ENCODE measurements at places on chromosomes 1 and 21.

GRCh38 chr1:230100932-230101331, 33.9 kb downstream of the GALNT2 start:
- DNase-seq: no peak

DNA sequence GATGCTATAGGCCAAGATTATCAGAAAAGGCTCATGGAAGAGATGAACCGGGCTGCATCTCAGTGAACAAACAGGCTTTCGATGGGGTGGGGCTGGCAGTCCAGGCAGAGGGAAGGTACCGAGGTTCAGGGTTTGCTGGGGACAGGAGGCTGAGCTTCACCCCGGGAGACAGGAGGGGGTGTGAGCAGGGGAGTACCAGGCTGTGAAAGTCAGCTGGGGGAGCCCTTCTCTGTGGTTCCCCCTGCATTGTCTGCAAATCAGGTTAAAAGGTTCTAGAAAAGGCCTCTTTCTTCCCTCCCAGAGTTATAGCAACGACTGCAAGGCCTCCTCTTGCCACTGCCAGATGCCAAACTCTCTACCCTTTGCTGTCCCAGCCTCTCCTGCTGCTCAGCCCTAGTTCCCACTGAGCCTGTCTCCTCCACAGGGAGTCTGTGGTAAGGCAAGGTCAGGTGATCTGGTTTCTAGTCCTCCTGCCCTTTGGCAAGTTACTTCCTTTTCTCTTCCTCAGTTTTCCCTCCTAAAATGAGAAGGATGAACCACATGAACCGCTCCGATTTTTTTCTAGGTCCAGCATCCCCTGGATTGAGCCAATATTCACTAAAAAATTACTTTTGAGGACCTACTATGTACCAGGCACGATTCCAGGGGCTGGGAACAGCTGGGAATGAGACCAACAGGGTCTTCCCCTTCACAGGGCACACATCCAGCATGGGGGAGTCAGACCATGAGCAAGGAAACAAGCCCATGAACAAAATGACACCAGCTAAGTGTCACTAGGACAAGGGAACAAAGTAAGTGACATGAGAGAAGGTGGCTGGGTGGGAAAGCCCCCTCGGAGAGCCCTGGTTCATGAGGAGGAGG, 7.2 kb downstream of the LAD1 start:
- DNase-seq: no peak

DNA sequence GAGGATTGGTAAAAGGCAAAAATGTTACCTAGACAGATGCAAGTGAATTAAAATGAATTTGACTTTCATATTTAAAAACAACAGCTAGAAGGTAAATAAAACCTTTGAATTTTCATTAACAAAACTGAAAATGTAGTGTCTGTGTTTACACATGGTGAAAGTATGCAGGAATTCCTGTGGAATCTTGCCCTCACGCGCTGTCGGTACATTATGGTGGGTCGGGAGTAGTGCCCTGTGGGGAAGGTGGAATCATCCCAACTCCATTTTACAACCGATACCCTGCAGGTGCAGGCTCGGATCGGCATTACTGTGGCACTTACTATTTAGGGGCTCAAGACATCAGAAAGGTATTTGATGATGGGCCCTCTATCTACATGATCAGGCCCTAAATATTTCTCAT, 197.2 kb upstream of the MAP1LC3C start:
- DNase-seq: no peak

DNA sequence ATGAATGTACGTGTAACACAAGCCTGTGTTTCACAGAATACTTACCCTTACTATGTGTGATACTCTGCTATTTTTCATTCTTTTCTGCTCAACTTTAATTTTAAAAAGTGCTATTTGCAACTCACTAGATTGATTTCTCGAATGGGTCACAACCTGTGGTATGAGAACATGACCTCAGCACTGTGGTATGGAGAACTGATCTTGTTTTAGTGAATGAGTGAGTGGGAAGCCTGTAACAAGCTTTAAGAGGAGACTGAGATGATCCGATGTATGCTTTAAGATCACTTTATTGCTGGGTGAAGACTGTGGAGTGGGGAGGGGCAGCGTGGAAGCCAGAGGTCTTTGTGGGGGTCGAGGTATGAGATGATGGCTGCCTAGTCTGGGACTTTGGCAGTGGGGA, 21.6 kb downstream of the MECR start:
- DNase-seq: no peak

GRCh38 chr1:121444096-121444495, 259.3 kb downstream of the SRGAP2C start:
- DNase-seq: no peak

- DNase-seq: peak; percentile 70
These were observed 29.4 kb downstream of the VAV3 start for GRCh38 chr1:107935396-107936064.

DNA sequence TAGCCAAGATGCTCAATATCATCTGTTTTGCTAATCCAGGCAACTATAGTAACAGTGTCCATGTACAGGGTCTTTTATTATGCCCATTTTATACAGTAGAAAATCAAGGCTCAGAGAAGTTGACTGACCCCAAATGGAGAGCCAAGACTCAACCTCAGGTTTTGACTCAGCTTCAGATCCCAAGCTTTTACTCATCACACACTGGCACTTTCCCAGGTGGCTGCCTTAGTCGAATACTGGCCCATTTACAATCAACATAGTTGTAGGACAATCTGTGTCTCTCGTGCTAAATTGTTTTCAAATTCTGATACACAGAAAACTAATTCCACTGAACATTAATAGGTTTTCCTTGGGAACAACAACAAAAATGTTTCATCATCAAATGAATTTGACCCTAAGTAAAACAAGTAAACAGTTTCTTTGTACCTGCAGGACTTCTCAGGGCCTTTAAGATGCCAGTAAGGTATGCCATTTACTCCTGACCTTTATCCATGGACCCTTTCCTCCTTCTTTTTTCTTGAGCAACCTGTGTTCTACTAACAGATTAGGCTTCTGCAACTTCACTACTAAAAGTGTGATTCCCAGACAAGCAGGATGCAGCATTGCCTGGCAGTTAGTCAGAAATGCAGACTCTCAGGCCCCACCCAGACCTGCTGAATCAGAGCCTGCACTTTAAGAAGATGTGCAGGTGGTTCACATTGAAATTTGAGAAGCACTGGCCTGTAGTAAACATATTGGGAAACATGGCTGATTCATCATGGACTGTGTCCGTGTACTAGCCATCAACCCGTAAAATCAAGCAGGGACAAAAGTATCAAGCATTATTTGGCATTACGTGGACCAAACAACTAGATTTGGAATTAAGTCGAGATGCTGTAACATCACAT, 128.8 kb downstream of the RRAGC start:
- no peak for DNase-seq

DNA sequence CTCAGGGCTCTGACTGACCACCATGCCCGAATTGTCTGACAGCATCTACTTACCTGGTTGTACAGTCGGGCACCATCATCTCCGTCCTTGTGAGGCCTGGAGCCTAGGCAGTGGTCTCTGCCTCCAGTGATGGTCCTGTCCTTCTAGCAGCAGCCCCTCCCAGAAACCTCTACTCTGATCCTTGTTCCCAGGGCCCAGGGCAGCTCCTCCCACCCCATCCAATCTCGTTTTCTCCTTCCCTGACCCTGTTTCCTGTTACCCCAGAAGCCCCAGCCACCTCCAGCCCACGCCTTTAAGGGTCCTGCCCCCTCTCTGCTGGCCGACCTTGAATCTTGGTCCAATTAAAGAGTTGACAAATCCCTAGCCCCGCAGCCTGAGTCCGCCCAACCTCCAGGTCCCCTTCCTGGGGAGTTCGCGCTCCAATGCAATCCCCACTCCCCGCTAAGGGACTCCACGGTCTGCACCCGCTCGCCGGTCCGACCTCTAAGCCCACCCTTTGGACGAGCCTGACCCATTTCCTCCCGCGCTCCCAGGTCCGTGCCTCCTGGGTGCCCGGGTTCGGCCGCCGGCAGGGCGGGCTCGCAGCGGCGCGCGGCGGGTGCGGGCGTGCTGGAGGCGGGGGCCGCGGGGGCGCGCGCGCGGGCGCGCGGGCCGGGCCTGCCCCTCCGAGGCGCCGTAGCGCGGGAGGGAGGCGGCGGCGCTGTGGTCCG, at the start of gene B4GALT2:
TSS of gene B4GALT2 (plus strand) at position 660 of the 710 bp plus-strand sequence. CDS start 1,951 bp downstream, outside the sequence.
- DNase-seq: peak; percentile 64

DNA sequence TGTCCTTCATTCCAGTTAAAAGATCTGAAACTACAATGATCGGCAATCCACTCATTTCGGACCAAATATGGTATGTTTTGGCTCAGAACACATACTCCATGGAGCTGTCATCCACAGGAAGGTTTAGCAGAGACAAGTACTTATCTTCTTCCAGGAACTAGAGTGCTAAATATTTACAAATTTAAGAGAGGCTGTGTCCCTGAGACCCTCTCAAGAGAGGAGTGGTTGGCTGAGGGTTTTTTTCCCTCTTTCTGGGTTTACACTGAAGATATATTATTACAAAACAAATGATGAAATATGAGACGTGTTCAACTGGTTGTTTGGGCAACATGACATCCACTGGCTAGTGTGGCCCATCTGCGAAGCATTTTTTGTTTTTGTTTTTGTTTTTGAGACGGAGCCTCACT, 25.9 kb upstream of the NID1 start:
- DNase-seq: no peak

- DNase-seq: no peak
These were observed 16.3 kb downstream of the URB2 start for GRCh38 chr1:229642376-229642775.

- no peak for DNase-seq
These were observed 33.3 kb downstream of the SMG7 start for GRCh38 chr1:183505454-183506089.

DNA sequence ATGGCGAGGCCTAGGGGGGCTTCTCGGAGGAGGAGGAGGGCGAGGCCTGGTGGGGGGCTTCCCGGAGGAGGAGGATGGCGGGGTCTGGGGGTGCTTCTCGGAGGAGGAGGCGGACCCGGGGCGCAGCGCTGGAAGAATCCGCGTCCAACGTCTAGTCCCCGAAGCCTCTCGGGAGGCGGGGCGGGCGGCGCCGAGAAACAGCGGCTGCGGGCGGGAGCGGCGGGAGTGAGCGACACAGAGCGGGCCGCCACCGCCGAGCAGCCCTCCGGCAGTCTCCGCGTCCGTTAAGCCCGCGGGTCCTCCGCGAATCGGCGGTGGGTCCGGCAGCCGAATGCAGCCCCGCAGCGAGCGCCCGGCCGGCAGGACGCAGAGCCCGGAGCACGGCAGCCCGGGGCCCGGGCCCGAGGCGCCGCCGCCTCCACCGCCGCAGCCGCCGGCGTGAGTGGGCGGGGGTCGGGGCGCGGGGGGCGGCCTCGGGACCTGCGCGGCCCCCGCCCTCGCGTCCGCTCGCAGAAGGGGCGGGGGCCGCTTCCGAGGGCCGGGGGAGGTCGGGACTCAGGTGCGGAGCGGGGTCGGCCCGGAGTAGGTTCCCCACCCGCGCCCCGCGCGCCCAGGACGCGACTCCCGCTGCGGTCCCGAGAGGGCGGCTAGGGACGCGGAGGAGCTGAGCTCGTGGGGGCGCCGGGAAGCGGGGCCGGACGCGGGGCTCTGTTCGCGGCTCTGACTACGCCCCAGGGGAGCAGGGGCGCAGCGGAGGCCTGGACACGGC, at the start of gene KLHL17:
TSS of gene KLHL17 (plus strand) at position 222 of the 769 bp plus-strand sequence. CDS start at position 332, 110 bp downstream.
- peak; percentile 85 for DNase-seq

GRCh38 chr1:15849775-15850324, 2.3 kb downstream of the SPEN start:
- no peak for DNase-seq

GRCh38 chr1:192516776-192517297, 58.7 kb upstream of the RGS1 start:
- peak; percentile 83 for DNase-seq

GRCh38 chr1:174051956-174052355, 29.8 kb upstream of the RC3H1 start:
- DNase-seq: no peak

DNA sequence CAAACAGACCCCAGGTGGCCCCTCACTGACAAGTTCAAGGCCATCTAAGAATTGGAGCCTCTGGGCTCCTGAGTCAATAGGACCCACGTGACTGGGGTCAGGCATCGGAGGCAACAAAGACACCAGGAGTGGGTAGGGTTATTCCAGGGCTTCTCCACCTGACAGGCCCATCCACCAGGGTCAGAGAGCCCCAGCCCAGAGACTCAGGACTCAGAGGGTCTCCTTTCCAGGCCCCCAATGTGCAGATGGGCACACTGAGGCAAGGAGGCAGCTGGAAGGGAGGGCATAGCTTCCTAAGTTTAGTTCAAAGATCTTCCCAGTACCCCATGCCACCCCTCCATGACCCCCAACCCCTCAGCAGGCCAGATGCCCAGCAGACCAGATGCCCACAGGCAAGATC, 388.6 kb downstream of the MATN1 start:
- no peak for DNase-seq

DNA sequence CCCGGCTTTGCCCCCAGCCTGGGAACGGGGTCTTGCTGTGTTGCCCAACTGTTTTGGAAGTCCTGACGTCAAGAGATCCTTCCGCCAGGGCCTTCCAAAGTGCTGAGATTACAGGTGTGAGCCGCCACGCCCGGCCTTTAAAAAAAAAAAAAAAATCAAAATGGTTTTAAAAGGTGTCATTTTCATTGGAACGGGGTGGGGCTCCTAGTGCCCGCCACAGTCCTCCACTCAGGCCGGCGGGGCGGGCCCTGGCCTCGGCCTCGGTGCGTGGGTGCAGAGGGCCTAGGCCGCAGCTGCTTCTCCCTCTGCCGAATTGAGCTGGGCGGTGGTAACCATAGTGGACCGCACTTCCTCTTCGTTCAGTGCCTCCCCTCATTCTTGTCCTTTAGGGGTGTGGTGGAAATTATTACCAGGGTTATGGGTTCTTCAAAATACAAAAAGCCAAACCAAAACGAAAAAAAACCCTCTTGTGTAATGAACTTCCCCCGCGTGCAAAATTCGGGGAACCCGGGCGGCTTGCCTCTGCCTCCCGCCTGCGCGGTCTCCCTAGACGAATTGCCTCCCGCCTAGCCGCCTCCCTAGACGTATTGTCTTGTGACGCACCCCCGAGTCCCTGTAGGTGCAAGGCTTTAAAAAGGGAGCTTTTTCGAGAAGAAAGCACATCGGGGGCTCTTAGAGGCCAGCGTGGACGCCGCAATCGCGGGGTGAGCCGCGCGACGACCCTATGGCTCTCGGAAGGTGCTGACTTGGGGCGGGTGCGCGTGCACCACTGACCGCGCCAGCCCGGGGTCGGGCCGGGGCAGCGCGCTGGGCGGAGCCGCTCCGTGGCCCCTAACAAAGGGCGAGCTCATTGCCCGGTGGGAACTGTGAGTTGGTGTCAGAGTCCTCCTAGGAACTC, 10.5 kb upstream of the SPEN start:
- peak; percentile 72 for DNase-seq

- DNase-seq: no peak
These were observed 136.5 kb upstream of the HNRNPU start for GRCh38 chr1:245000872-245001188.

GRCh38 chr1:90579212-90579802, 137.8 kb downstream of the BARHL2 start:
- peak; percentile 5 for DNase-seq

DNA sequence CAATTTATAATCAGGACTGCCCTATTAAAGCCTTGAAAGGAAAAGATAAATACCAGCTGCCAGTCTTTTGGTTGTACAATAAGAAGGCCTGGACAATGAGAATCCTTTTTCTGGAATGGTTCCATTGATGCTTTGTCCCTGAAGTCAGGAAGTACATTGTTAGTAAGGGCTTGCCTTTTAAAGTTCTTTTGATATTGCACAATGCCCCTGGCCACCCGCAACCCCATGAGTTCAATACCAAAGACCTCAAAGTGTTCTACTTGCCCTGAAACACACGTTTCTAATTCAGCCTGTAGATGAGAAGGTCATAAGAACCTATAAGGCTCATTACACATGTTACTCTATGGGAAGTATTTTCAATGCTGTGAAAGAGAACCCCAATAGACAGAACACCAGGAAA, 112.1 kb downstream of the OLFM3 start:
- no peak for DNase-seq
